ENCODE measurements at places on chromosomes 6 and 20. TPM values are rescaled to one million over a fixed set of nuclear protein-coding genes. Genes with fewer than 3 reads are reported as not detected.
A peak's percentile ranks its signal among the peaks of the same experiment; 100 is the strongest.

The FAM135A gene
- 29.3 TPM for total RNA-seq

The C4A gene
- 60.3 TPM for total RNA-seq

The HACE1 gene
- 13.5 TPM for total RNA-seq

The APCDD1L gene
- total RNA-seq, result not detected

The METTL24 gene
- 2.3 TPM for total RNA-seq

The PEX3 gene
- 2.0 TPM for total RNA-seq

The VWA7 gene
- total RNA-seq, result 6.3 TPM

- no peaks in the 10 kb centered on the region for H3K27me3 ChIP-seq
- H3K36me3 ChIP-seq, result no peaks in the 10 kb centered on the region
- no peak overlapping the region for H3K4me3 ChIP-seq
- peaks cover 4% of the 10 kb centered on the region for H3K4me1 ChIP-seq
Measured at GRCh38 chr6:2751871-2752270, 1.1 kb upstream of the MYLK4 start.

- peaks cover 25% of the 10 kb centered on the region for H3K4me1 ChIP-seq
- H3K27ac ChIP-seq, result no peak overlapping the region
- no peak for DNase-seq
- H3K27me3 ChIP-seq, result peaks cover 27% of the 10 kb centered on the region
Measured at GRCh38 chr20:63857764-63858392, 3.4 kb upstream of the ABHD16B start.

DNA sequence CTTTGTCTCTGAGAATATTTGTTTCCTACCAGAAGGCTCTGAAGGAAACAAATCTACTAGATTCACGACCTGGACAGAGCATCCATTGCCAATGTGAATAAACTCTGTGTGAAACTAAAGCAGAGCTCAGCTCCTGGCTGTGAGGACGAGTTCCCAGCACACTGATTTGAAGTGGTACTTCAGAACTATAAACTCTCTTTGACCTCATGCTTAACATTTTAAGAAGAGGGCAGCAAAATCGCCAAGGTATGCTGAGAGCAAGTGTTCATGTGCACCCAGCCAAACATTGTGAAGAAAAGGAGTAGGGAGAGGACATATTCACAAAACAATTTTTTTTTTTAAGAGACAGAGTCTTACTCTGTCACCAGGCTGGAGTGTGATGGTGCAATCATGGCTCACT, 33.7 kb upstream of the ZNF133 start:
- DNase-seq, result no peak
- no peak overlapping the region for H3K27ac ChIP-seq
- H3K36me3 ChIP-seq, result no peaks in the 10 kb centered on the region
- no peak overlapping the region for H3K4me3 ChIP-seq
- H3K4me1 ChIP-seq, result no peaks in the 10 kb centered on the region

DNA sequence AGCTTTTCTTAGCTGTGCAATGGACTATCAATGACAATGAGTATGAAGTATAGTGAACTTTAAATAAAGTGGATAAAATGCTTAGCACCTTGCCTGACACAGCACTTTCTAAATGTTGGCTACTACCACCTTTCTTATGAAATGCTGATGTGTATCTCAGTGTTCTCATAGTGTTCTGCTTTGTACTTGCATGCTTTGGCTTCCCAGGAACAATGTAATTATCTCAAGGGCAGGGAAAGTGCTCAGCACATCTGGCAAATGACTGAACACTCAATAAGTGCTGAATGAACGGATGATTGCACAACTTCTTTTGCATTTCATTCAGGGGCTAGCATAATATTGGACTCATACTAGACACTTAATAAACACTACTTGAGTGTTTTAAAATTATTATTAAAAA, 28.2 kb upstream of the NOX3 start:
- DNase-seq, result no peak
- no peaks in the 10 kb centered on the region for H3K36me3 ChIP-seq
- H3K4me1 ChIP-seq, result no peaks in the 10 kb centered on the region

DNA sequence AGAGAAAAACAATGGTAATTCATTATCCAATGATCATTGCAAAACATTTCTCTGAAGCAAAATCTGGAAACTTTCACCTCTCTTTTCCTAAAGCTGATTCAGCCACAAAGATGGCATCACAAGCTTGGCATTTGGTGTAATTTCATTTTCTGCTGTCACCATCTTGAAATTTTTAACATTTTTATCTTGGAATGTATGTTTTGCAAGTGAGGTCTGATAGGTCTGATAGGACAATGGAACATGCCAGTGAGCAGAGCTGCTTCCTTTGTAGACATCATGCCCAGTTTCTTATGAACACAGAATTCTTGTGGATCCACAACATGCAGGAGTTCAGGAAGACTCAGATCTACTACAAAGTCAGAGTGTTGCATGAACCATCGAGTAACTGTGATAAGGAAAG, 969.6 kb downstream of the EYS start:
- H3K4me3 ChIP-seq, result no peak overlapping the region
- no peaks in the 10 kb centered on the region for H3K36me3 ChIP-seq
- no peak for DNase-seq
- no peaks in the 10 kb centered on the region for H3K4me1 ChIP-seq

DNA sequence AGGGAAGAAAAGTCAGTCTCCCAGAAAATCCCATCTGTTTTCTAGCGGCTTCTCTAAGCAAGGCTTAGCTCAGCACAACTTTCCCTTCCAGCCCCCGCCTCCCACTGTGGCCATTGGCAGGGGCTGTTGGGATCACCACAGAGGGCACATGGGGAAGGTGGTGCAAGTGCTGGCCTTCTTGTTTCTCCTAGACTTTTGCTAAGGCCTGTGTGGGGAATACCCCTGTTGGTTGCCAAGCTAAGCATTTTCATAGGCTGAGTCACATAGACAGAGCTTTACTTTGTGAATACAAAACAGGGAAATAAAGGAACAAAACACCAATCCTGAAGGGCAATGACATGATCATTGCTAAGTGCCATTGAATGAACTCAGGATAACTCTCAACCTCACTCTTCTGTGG, 32.4 kb upstream of the TIAM2 start:
- no peak overlapping the region for H3K27ac ChIP-seq
- H3K27me3 ChIP-seq, result no peaks in the 10 kb centered on the region
- DNase-seq, result no peak
- no peaks in the 10 kb centered on the region for H3K4me1 ChIP-seq
- no peaks in the 10 kb centered on the region for H3K36me3 ChIP-seq

- H3K27ac ChIP-seq, result peak overlapping the region; percentile 83
- no peaks in the 10 kb centered on the region for H3K36me3 ChIP-seq
- H3K27me3 ChIP-seq, result no peaks in the 10 kb centered on the region
Measured at GRCh38 chr6:106702046-106702445, 72.7 kb downstream of the QRSL1 start.

- H3K27ac ChIP-seq, result no peak overlapping the region
- peak; percentile 65 for DNase-seq
- no peaks in the 10 kb centered on the region for H3K36me3 ChIP-seq
- H3K27me3 ChIP-seq, result no peaks in the 10 kb centered on the region
- H3K4me1 ChIP-seq, result peaks cover 17% of the 10 kb centered on the region
Measured at GRCh38 chr20:50464026-50464724, 46.0 kb upstream of the PTPN1 start.

DNA sequence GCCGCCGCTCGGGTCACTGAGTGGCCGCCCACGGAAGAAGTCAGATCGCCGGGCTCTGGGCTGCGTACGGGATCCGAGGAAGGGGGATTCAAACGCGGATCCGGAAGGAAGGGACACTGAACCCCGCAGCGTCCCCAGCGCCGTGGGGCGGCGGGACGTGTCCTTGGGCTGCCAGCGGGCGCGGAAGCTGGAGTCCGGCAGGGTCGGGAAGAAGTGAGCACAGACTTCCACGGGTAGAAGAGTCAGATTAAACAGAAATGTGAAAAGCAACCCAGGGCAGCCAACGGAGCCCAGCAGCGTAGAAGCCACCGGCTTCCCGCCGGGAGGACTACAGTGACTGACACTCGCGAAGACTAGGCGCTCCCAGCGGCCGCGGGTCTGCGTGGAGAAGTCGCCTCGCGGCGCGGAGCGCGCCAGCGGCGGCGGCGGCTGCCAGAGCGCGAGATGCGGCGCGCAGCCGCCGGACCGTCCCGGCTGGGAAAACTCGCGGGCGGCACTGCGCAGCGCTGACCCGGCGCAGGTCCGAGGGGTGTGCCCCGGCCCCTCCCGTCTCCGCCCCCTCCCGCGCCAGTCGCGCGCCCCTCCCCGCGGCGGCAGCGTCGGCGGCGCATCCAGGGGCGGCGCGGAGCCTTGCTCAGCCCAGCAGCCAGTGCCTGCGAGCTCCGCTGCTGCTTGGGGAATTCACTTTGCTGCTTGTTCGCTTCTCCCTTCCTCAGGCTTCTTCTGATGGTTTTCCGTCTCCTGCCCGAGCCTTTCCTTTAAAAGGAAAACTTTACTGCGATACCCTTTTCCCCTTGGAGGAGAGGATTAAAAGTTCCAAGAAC, at the start of gene SAMD5:
Gene SAMD5 (plus strand): TSS at position 649 of the 824 bp plus-strand sequence. CDS start 239 bp downstream, outside the sequence.
- H3K36me3 ChIP-seq, result no peaks in the 10 kb centered on the region
- peak; percentile 25 for DNase-seq
- peak within 1 kb of the TSS; percentile 34 for H3K27ac ChIP-seq
- no peaks in the 10 kb centered on the region for H3K27me3 ChIP-seq
- H3K4me1 ChIP-seq, result peaks cover 33% of the 10 kb centered on the region

DNA sequence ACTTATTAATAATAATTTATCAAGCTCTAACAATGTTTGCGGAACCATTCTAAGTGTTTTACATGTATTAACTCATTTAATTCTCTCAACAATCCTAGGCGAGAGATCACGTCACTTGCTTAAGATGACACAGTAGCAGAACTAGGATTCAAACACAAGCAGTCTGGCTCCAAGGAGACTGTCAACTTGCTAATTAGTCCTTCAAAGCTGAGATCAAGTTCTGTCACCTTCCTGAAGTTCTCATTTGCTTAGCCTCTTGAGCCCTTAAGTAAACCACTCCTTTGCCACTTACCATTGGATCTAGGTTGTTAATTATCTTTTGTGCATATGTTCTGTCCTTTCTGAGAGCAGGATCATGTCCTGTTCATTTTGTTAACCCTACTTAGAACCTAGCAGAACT, 14.1 kb downstream of the FKBP5 start:
- H3K4me3 ChIP-seq, result no peak overlapping the region
- no peaks in the 10 kb centered on the region for H3K27me3 ChIP-seq
- H3K4me1 ChIP-seq, result peaks cover 74% of the 10 kb centered on the region

GRCh38 chr20:37335642-37336368, 10.1 kb upstream of the SRC start:
- no peak overlapping the region for H3K27ac ChIP-seq
- no peaks in the 10 kb centered on the region for H3K4me1 ChIP-seq
- DNase-seq, result no peak
- no peaks in the 10 kb centered on the region for H3K27me3 ChIP-seq

DNA sequence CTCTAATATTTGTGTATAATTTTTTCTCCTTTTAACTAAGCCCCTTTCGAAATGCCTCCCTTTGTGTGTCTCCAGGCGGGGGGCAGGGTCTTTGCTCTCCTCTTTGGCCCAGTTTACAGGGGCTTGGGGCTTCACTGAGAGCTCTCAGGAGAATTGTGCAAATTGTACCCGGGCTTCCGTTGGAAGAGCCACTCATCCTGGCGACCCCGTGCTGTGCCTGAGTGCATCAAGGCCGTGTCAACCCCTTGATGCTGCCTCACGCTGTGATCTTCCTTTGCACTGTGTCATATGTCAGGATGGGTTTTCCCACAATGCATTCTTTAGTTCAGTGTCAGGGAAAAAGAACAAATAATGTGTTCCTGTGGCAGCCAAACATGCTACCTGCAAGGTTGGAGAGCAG, 118.0 kb upstream of the POU3F2 start:
- H3K4me1 ChIP-seq, result no peaks in the 10 kb centered on the region
- no peak overlapping the region for H3K4me3 ChIP-seq
- no peak for DNase-seq
- no peaks in the 10 kb centered on the region for H3K27me3 ChIP-seq
- no peak overlapping the region for H3K27ac ChIP-seq

DNA sequence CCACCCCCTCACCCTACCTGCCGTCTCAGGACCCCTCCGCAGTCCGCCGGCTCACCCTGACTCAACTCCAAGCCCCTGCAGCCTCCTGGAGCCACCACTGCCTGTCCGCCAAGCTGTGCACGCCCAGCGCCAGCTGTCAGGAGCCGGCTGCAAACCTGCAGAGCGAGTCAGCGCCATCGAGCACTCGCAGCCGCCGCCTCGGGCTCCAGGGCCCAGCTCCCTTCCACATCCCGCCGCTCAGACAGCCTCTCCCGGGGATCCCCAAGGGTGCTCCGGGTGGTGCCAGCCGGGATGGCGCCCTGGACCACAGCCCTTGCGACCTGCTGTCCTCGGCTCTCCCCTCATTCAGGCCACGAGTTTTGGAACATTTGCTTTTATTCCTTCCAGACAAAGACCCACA, 4.3 kb downstream of the TNNC2 start:
- no peaks in the 10 kb centered on the region for H3K36me3 ChIP-seq
- no peak overlapping the region for H3K27ac ChIP-seq
- H3K4me1 ChIP-seq, result peaks cover 18% of the 10 kb centered on the region

- H3K36me3 ChIP-seq, result no peaks in the 10 kb centered on the region
- H3K27me3 ChIP-seq, result no peaks in the 10 kb centered on the region
- no peaks in the 10 kb centered on the region for H3K4me1 ChIP-seq
- H3K27ac ChIP-seq, result no peak overlapping the region
Measured at GRCh38 chr6:17405944-17406245, 12.5 kb downstream of the CAP2 start.

- H3K36me3 ChIP-seq, result no peaks in the 10 kb centered on the region
- no peak overlapping the region for H3K27ac ChIP-seq
- peaks cover 28% of the 10 kb centered on the region for H3K4me1 ChIP-seq
- no peaks in the 10 kb centered on the region for H3K27me3 ChIP-seq
- no peak overlapping the region for H3K4me3 ChIP-seq
Measured at GRCh38 chr20:3798908-3799248, 2.8 kb downstream of the CDC25B start.

- no peak overlapping the region for H3K4me3 ChIP-seq
- H3K27ac ChIP-seq, result no peak overlapping the region
- no peaks in the 10 kb centered on the region for H3K36me3 ChIP-seq
- no peaks in the 10 kb centered on the region for H3K4me1 ChIP-seq
- no peaks in the 10 kb centered on the region for H3K27me3 ChIP-seq
Measured at GRCh38 chr6:143545165-143545564, 33.6 kb upstream of the FUCA2 start.

GRCh38 chr6:47152666-47153403, 110.7 kb upstream of the ADGRF1 start:
- H3K27ac ChIP-seq, result peak overlapping the region; percentile 72
- peaks cover 9% of the 10 kb centered on the region for H3K4me1 ChIP-seq
- DNase-seq, result no peak
- H3K36me3 ChIP-seq, result no peaks in the 10 kb centered on the region
- no peaks in the 10 kb centered on the region for H3K27me3 ChIP-seq

DNA sequence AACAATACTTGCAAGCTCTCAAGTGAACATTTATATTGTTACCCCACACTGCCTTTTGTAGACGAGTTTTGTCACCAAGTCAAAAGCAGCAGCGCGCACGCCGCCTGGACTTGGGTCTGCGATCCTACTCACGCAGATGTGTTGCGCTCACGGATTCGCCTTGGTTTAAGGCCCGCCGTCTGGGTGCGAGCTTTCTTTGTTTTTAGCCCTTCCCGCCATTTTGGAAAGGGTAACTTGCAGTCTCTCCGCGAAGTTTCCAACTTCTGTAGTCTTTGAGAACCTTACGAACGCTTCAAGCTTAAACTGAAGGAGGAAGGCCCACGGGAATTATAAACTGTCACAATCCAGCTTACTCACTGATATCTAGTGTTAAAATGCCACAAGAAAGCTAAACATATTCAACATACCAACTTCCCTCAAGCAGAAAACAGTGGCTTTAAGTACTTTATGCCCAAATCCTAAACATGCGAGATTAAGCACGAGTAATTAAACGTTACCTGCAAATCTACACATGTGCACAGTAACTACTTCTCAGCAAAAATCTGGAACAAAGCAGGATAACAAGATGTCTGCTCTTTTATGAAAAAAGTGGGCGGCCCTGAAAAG, 80.4 kb upstream of the BTN3A2 start:
- H3K27ac ChIP-seq, result peak overlapping the region; percentile 94
- peak; percentile 39 for DNase-seq
- no peaks in the 10 kb centered on the region for H3K36me3 ChIP-seq
- H3K4me3 ChIP-seq, result peak overlapping the region; percentile 34
- peaks cover 17% of the 10 kb centered on the region for H3K4me1 ChIP-seq

Data from body of pancreas (tissue), 4 donors.